Right lung (tissue), 10 donors: ENCODE measurements at places on chromosomes 16 and 17.

- no peak for DNase-seq
Observed at GRCh38 chr16:4327386-4328045, 11.6 kb downstream of the GLIS2 start.

GRCh38 chr17:8123695-8124349 lies at the start of gene HES7:
Gene HES7 (minus strand): TSS chr17:8124106. CDS start chr17:8124084, 22 bp downstream.
- no peak for DNase-seq

GRCh38 chr17:35587074-35587961 lies at the start of gene AP2B1:
Gene AP2B1 (plus strand): TSS chr17:35587322. CDS start chr17:35594031, 6,709 bp downstream.
- DNase-seq, result peak; percentile 98

GRCh38 chr17:65811043-65811442 lies 249.6 kb upstream of the AXIN2 start:
- DNase-seq, result no peak

GRCh38 chr17:73641826-73642600 lies 2.2 kb downstream of the SDK2 start:
- no peak for DNase-seq

DNA sequence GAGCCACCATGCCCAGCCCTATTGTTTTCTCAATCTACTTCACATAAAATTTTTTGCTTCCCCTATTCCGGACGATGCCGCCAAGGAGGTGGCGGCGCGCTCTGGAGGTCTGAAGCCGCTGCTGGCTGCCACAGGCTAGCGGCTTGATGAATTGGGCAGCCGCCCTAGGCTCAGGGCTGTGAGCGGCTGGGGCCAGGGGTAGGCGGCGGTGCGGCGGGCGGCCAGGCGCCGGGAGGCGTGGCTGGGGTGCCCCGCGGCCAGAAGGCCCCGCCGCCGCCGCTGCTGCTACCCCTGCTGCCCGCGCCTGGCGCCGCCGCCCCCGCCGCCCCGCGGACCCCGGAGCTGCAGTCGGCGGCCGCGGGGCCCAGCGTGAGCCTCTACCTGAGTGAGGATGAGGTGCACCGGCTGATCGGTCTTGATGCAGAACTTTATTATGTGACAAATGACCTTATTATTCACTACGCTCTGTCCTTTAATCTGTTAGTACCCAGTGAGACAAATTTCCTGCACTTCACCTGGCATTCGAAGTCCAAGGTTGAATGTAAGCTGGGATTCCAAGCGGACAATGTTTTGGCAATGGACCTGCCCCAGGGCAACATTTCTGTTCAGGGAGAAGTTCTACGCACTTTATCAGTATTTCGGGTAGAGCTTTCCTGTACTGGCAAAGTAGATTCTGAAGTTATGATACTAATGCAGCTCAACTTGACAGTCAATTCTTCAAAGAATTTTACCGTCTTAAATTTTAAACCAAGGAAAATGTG lies 41.7 kb downstream of the ANKFY1 start:
- no peak for DNase-seq

GRCh38 chr16:67112591-67113399 lies 3.1 kb downstream of the PHAF1 start:
- DNase-seq, result no peak

DNA sequence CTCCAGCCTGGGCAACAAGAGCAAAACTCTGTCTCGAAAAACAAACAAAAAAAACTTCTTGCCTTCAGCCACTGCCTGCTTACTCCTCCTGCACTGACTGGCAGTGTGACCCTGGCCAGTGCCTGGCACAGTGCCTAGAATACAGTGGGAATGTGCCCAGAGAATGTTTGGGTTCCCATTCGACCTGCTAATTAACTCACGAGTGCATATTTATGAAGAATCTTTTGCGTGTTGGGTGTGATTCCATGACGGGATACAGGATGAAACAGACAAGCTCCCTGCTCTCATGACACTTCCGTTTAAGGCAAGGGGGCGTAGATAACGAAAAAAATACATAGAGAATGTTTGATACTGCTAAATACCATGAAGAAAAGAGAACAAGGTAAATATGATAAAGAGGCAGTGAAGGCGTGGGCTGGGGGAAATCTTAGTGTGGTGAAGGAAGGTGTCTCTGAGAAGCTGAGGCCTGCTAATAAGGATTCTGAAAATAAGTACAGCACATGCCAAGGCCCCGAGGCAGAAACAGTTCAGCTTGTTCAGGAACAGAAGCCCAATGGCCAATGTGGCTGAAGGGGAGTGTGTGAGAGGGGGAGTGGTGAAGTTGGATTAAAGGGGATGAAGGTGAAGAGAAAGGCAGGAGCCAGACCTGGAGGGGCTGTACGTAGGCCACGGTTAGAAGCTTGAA lies 4.3 kb downstream of the ABI3 start:
- DNase-seq, result peak; percentile 14

DNA sequence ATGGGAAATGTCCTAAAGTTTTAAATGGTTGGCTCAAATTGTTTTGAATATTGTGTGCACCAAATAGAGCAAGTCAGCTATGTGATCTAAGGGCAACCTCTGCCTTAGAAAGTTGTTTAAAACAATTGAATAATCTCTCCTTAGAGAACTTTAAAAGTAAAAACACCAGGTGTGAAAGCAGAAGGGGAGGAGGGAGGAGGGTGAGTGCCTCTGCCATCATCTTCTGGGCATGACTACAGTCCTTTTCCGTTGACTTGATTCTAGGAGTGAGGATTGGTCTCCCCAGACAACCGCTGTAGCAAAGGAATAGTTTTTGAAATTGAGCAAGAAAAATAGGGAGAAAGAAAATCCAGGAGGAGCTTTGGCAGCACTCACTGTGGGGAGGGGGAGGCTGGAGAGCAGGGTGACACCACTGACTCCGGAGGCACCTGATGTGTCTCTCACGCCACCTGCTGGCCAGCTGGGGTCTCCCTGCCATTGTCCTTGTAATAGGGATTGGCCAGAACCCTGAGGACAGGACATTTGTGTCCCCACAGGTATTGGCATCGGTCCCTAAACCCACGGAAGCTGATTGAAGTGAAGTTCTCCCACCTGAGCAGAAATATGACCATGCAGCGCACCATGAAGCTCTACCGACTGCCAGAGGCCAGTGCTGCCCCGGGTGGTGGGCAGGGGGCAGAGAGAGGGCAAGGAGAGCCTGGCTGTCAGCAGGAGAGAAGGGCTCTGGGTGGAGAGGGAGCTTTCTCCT lies 33.3 kb downstream of the PLCD3 start:
- peak; percentile 66 for DNase-seq

DNA sequence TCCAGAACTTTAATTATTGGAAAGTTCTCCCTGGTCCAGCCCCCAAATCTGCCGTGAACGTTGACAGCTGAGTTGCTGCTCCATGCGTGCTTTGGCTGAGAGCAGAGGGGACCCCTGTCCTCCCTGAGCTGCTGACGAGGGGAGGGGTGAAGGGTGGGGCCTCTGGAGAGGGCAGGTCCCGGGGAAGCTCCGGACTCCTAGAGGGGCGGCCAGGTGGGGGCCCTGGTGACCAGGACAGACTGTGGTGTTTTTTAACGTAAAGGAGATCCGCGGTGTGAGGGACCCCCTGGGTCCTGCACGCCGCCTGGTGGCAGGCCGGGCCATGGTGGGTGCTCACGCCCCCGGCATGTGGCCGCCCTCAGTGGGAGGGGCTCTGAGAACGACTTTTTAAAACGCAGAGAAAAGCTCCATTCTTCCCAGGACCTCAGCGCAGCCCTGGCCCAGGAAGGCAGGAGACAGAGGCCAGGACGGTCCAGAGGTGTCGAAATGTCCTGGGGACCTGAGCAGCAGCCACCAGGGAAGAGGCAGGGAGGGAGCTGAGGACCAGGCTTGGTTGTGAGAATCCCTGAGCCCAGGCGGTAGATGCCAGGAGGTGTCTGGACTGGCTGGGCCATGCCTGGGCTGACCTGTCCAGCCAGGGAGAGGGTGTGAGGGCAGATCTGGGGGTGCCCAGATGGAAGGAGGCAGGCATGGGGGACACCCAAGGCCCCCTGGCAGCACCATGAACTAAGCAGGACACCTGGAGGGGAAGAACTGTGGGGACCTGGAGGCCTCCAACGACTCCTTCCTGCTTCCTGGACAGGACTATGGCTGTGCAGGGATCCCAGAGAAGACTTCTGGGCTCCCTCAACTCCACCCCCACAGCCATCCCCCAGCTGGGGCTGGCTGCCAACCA lies at the start of gene MC1R:
TSS of gene MC1R (plus strand) at position 410 of the 895 bp plus-strand sequence. CDS start at position 807, 397 bp downstream.
- DNase-seq, result no peak

- no peak for DNase-seq
Observed at GRCh38 chr16:7361416-7362129, 28.9 kb downstream of the RBFOX1 start.

DNA sequence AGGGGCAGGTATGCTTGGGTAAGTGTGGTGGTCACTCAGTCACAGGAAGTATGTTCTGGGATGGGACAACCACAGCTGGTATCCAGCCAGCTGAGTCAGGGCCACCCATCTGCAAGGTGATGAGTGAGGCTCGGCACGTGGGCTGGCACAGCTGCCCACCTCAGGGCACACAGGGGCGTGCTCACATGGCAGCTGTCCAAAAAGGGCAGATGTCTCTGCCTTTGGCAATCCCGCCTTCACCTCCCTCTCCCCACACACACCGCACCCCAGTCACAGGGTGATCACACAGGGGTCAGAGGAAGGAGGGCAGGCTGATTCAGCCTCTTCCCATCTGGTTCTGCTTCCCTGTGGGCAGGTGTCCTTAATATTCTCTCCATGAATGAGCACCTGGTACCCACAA lies 85.9 kb upstream of the TOB1 start:
- no peak for DNase-seq

DNA sequence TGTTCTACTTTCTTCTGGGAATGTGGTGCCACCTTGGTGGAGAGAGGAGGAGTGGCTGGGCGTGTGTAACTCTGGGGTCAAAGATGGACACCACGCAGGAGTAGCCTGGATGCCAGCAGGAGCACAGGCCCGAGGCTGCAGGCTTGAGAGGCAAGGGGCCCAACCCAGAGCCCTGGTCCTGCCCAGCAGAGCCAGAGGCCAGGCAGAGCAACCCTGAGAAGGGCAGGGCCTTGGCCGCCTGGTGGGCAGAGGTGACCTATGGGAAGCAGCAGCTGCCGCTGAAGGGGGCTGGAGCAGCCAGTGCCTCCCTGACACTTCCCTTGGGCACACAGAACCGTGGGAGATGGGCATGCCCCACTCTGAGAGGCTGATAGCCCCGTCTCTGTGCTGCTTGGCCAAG lies 18.0 kb upstream of the CPSF4L start:
- no peak for DNase-seq

DNA sequence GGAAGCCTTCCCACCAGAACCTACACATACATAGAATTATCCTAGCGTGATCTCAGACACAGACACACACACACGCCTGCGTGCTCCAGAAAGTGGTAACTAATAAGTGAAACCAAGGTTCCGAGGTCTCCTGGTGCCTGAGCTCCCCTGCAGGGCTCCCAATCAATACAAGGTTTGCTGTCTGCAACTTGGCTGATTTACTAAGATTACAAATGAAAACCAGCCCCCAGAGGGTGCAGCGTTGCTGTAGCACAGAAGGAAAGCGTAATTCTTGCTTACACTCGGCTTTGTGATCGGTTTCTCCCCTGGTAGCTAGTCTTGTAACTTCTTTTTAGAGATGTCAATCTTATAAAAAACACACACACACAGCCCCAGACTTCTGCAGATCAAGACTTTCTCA lies 334.1 kb upstream of the XYLT1 start:
- no peak for DNase-seq

DNA sequence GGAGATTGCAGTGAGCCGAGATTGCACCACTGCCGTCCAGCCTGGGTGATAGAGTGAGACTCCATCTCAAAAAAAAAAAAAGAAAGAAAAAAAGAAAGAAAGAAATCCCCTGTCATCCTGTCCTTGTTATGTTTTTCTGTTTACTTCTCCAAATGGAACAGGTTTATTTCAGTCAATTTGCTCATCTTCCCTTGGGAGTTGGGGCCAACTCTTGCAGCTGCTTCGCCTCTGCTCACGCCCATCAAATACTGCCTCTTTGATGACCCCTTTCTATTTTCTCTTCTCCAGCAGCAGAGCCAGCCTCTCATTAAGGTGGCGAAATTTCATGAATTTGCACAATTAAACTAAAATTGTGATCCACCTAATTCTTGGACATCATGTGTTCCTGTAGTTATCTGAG lies 173.4 kb downstream of the ZNF18 start:
- DNase-seq, result no peak

DNA sequence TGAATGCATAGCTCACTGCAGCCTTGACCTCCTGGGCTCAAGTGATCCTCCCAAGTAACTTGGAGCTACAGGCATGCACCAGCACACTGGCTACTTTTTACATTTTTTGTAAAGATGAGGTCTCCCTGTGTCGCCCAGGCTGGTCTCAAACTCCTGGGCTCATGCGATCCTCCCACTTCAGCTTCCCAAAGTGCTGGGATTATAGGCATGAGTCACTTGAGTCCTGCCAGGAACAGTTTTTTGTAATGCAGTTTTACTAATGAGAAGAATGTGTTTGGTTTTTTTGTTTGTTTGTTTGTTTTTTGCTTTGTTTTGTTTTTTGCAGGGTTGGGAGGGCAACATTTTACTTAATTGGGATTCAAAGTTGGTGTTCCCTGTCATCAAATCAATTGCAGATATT lies 22.2 kb downstream of the SOST start:
- no peak for DNase-seq

- no peak for DNase-seq
Observed at GRCh38 chr16:53153130-53153529, 98.3 kb downstream of the CHD9 start.

GRCh38 chr16:30352488-30353401 lies 2.4 kb downstream of the CD2BP2 start:
- no peak for DNase-seq

GRCh38 chr16:87679593-87680271 lies 77.4 kb downstream of the JPH3 start:
- DNase-seq, result no peak

DNA sequence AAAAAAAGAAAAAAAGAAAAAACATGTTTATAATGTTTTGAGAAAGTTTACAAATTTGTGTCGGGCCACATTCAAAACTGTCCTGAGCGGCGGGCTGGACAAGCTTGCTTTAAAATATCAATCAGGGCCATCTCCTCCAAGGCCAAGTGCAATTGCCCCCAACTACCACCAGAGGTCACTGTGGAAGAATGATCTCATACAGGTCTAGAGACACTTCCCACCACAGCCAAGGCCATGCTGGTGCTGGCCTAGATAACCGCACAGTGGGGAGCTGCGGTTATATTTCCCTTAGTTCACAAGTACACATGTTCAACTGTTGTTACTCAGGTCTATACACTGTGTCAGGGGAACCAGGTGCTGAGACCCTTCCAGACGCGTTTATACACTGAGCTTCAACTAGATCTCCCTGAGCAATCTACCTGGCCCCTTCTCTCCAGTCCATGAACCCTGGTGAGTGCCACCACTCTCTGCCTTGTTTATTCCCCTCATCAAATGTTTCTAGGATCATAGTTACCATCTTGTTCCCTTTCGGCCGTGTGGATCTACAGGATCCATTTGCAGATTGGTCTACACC lies 83.8 kb upstream of the CCL2 start:
- DNase-seq, result no peak

DNA sequence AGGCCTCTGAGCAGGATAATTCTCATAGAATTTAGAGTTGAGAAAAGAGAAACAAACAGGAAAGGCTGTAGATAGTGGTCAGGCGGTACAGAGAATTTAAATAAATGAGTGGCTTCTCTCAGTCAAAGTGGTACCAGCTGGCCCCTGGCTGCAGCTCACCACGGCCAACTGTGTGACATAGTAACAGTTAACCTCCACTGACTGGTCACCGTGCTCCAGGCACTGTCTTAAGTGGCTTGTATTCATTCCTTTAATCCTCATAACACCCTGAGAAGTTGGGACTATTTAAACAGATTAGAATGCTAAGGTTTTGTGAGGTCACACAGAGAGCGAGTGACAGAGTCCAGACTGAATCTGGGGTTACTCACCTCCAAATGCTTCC lies 108.9 kb downstream of the GNAO1 start:
- no peak for DNase-seq

GRCh38 chr17:27247958-27248342 lies 46.0 kb upstream of the WSB1 start:
- DNase-seq, result no peak
